ENCODE measurements at places on chromosomes 2 and 18.

DNA sequence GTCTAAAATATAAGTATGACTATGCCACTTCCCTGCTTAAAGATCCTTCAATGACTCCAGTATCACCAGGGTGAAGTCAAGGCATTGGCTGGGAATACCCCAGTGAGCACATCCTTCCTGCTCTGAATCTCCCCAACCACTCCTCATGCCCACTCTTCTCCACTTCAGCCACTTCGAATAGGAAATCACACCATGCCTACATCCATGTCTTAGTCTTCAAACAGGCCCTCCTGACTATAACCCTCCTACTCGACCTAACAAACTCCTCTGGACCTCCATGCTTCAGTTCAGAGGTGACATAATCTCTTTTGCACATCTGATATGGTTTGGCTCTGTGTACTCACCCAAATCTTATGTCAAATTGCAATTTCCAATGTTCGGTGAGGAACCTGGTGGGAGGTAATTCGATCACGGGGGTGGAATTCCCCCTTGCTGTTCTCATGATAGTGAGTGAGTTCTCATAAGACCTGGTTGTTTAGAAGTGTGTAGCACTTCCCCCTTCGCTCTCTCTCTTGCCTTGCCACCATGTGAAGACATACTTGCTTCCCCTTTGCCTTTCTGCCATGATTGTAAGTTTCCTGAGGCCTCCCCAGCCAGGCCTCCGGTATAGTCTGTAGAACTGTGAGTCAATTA, 87.8 kb upstream of the TFCP2L1 start:
- no peak for DNase-seq

DNA sequence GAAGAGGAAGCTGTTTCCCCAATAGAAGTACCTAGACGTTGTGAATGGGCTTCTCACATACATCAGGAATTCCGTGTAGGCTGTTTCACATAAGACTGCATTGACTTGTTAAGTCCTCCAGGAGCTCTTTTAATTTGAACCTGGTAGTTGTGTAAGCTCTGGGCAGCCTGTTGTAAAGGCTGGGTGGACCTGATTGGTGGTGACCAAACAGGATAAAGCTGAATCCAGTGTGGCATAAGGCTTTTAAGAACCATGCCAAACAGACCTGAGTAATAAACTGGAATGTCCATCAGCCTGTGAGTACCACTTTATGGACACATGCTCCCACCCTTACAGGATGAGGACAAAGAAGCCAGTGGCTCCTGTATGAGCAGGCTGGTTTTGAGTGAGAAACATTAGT, 24.1 kb downstream of the RMND5A start:
- no peak for DNase-seq

GRCh38 chr2:45173513-45173912, 164.3 kb upstream of the SIX2 start:
- DNase-seq: no peak

DNA sequence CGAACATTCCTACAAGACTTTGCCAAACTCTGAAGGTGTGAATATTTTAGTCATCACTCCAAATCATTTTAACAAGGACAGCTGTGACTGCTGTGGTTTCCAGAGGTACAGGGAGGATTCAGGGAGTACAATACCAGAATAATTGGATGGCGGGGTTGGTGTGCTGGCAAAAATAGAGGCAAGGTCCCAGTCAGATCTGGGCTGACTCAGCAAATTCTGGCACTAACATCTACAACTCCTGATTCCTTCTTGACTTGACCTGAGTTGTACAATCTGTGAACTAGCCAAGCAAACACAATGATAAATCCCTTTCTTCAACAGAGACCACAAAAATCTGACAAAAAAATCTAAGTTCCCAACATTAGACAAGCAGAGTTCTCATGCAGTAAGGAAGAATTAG, 40.4 kb downstream of the RMP24 start:
- no peak for DNase-seq

GRCh38 chr2:180694445-180695421, 285.7 kb upstream of the UBE2E3 start:
- DNase-seq: no peak

- DNase-seq: peak; percentile 69
These were observed 127.8 kb downstream of the CERS6 start for GRCh38 chr2:168583710-168584521.

- DNase-seq: no peak
These were observed 744.4 kb upstream of the FANCL start for GRCh38 chr2:58985541-58985940.

DNA sequence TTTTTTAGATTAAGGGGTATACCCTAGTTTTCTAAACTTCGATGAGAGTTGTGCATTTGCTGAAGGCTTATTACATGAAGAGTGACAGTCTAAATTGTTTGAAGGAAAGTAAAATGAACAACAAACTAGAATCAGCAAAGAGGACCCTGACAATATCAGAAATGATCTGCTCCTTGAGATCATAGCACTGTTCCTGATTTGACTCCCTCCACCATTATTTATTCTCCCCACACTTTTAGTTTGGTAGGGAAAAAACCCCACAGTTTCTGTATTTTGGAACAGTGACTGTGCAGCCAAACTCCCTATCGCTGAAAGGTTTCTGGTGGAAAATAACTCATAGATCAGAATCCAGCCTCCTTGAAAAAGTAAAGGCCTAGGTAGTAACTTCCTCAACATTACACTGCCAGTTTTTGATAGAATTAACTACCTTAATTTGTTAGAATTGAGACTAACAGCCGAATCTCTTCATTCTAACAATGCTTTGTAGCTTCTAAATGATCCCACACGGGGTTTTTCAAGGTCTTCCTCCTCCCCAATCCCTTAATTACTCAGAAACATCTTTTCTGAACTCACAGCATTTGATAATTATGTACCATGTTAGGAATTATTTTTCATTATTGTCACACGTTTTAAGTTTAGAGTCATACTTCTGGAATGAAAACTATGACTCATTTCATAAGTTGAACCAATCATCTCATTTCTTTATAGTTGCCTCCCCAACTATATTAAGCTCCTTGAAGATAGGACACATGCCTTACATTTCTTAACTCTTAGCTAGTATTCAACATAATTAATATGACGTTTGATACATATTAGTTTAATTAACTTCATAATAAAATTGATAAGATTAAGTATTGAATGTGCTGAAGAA, 2.9 kb downstream of the MYL12A start:
- DNase-seq: no peak

DNA sequence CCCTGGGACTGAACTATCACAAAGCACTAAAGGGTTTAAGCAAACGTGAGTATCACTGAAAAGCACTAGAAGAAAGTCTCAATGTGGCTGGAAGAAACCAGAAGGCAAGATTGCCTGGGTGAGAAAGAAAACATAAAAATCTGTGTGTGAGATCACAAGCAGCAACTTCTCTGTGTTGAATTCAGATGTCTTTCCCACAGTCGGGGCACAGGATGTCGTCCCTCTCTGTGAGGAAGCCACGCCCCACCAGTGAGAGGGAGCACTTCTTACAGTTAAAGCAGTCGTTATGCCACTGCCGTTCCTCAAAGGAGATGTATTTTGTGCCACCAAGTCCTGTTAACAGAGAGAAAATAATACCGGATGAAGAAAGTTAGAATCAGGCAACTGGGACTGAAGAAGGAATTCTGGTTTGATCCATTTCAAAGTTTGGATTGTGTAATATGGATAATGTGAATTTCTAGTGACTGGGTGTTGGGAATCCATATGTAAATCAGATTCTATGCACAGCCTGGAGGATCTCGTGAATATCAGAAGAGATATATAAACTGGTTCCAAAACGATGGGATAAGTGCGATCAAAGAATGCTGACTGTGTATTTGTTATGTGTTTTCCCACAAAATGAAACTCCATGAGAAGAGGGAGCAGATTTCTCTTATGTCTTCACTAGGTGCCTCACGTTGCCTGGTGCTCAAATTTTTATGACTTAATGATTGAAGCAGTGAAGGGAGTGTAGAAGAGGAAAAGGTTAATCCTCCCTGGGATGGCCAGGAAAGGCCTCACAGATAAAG, 24.0 kb downstream of the C2orf49 start:
- no peak for DNase-seq

DNA sequence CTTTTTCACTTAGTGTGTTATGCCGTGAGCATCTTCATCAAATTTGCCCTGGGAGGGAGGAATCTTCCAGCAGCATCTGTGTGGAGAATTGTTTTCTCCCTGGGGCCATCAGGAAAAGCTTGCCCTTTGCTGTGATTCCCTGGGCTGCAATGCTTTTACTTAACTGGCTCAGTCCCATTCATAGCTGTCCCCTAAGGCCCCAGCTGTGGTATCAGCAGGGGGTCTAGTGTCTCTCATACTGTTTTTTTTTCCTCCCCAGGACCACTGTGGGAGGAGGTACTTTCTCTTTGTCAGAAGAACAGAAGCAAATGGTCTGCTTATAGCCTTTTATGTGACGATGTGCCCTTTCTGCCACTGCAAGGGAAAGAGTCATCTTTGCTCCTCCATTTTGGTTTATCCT, 176.8 kb upstream of the CELF4 start:
- DNase-seq: no peak

GRCh38 chr2:26757873-26758789, 6.0 kb upstream of the SLC35F6 start:
- DNase-seq: peak; percentile 42

GRCh38 chr18:47975105-47975504, 44.6 kb upstream of the SMAD2 start:
- no peak for DNase-seq

DNA sequence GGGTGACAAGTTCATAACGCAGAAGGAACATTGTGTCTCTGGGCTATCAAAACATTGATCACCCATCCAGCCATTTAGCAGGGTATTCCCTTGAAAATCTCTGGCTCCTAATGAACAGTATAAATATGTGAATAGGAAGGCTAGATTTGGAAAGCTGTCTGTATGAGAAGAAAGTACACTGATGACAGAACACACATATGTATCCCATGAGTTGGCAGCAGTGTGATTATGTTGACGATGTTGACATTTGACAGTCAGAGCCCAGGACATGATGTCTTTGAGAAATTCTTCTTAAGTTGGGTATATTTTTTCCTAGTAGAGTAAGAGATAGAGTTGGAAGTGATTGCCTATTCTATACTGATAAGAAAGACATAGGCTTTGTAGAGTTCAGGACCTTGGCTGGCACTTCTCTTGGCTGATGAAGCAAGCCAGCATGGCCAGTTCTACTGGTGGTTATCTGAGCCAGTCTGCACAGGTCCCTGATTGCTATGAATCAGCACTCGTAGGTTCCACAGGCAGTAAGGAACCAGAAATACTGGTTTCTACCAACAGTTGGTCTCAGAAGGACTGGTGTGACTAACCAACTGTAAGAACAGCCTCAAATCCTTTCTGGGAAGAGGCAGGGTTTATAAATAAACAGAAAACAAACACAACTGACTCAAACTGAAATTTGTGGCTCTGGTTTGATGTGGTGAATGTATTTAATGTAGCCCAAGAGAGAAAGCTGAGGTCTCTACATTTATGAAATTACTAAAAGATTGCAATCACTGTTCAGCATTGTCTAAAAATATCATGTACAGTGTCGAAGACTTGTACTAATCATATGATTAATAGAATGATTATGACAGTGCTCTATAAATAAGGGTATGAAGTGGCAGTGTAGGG, 43.9 kb upstream of the RAPH1 start:
- DNase-seq: peak; percentile 97

DNA sequence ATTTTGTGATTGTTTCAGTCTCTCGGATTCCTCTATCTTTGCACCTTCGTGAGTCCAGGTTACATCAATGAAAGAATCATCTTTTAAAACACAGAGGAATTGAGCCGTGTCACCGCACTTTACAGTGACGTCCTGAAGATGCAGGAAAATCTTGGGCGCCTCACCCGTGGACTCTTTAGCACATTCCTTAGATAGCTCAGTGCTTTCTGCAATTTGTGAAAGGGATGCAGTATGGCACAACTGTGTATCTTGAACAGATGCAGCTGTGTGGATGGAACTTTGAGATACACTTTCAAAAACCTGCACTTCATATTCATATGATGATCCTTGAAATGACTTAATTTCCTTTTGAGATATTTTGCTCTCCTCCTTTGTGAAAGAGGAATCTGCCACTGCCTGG, 50.9 kb downstream of the TTN start:
- no peak for DNase-seq

DNA sequence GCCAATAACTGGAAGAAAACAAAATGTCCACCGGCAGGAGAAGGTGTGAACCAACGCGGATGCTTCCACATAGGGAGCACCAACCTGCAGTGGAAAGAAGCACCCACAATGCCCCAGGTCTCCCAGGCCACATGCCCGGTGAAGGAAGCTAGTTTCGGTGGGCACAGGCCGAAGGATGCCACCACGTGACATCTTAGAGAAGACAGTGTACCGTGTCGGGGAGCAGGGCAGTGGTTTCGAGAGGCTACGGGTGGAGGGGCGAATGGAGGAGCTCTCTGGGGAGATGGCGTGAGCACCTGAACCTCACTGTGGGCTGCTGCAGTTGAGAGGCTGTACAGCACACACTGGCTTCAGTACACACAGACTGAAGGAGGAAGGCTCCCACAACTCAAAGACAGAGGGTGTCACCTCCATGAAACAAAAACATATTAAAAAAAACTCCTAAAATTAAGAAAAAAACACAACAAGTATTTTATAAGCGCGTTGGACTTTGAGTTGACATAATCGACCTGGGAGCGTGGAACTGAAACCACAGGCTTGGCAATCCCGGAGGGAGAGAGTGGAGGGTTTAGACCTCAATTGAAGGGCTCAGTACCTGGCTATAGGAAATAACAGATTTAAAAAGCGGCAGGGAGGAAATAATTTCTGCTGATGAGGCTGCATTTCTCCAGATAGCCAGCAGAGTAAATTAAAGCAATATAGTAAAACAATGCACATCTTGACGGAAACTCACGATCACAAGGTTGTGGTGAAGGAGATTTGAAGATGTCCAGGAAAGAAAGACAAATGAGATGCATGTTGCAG, 160.1 kb downstream of the RTP5 start:
- DNase-seq: no peak

DNA sequence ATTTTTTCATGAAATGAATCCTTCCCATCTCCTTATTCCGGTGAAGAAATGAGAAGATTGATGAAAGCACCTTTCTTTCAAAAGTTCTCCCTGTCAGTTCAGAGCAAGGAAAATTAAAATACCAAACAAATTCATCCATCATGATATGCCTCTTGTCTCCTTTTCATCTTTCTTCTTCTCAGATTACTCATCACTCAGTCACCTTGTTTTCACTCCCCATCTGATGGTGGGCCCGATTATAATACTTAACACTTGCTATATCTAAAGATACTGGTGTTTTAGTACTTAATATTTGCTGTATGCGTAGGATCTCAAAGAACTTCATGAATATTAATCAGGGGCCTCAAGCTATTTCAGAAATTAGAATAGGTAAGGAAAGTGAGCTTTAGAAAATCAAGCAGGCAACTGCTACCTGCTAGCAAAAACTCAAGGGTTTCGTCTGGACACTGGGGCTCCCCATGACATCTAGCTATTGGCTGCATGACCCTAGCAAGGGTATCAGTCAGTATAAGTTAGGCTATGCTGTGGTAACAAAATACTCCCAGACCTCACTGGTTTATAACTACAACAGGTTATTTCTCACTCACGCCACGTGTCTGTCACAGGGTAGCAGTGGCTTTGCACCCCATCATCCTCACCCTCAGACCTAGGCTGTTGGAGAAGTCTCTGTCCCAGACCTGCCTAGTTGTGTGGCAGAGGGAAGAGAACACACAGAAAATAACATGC, 39.0 kb upstream of the RNF152 start:
- no peak for DNase-seq

Measured in LNCaP clone FGC (cell line).